Effector CD8-positive, alpha-beta T cell (primary cell): ENCODE measurements at places on chromosomes 2 and 18.

GRCh38 chr2:74834792-74835755, 1.1 kb downstream of the HK2 start:
- peak; percentile 47 for DNase-seq

DNA sequence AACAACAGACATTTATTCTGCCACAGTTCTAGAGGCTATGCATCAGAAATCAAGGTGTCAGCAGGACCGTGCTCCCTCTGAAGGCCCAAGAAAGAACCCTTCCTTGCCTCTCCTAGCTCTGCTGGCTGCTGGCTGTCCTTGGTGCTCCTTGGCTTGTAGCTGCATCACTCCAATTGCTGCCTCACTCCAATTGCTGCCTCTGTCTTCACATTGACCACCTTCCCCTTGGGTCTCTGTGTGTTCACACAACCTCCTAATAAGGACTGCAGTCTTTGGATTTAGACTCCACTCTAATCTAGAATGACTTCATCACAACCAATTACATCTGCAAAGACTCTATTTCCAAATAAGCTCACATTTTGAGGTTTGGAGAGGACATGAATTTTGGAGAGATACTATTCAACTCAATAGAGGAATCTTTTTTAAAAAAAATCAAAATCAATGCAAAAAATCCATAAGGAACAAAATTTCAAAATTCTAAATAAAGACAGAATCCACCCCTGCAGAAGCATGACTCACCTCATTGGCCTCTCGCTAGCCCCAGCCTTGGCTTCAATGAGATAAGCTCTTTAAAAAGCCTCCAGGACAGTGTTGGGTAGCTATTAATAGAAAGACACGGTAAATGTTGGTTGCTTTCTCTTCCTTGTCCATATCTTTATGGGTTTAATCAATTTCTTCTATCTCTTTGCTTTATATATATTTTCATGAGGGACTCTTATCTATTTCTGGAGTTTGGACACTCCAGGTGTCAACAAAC, 267.6 kb upstream of the MGAT5 start:
- DNase-seq: no peak

DNA sequence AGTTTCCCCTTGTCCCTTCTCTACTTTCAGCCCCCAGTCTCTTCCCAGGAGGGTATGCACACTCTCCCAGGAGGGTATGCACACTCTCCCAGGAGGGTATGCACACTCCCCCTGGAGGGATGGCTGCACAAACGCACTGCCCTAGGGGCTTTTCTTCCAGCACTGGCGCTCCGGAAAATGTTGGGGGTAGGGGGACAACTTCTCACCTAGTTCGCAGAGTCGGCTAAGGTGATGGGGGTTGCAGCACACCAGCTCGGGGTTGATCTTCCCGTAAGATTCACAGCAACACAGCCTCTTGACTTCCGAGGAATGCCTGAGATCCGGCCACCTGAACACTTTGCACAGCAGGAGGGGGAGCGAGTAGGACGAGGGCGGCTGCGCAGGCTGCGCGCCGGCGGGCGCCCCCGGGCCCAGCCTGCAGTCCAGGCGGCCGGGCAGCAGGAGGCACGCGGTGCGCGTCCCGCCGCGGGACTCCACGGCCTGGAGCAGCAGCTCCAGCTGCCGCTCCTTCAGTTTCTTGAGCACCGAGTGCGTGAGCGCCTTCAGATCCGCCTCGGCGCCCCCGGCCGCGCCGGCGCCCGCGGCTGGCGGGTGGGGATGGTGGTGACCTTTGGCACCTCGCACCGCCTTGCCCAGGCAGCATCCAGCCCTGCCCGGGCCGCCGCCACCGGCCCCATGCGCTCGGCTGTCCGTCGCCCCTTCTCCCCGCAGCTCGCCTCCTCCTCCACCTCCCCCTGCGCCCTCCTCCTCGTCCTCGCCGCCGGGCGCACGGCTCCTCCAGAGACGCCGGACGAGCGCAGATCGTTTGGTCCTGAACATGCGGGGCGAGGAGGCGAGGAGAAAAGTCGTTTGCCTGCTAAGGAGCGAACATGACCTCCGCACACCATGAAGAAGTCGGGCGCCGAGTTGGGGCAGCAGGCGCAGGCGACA, 894 bp downstream of the SMAD7 start:
- DNase-seq: no peak

- DNase-seq: peak; percentile 47
Measured at GRCh38 chr18:74498712-74499627, 2.8 kb downstream of the CNDP2 start.

DNA sequence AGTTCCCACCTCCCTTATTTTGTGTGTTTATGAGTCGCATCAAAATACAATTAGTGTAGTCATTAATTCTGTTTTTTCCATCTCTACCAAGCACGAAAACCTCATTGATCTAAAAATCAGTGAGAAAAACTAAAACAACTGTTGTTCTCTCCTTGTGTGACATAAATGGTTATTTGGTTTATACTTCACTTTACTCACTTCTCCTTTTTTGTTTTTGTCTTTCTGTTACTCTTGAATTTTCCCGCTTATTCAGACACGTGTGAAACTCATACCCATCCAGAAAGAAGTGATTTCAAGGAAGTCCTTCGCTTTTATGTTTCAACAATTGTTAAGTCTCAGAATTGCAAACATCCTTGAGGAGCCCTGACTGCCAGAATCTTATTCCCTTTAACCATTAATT, 121.6 kb downstream of the EML6 start:
- DNase-seq: no peak

GRCh38 chr2:28415010-28415409, 22.4 kb downstream of the FOSL2 start:
- DNase-seq: no peak

DNA sequence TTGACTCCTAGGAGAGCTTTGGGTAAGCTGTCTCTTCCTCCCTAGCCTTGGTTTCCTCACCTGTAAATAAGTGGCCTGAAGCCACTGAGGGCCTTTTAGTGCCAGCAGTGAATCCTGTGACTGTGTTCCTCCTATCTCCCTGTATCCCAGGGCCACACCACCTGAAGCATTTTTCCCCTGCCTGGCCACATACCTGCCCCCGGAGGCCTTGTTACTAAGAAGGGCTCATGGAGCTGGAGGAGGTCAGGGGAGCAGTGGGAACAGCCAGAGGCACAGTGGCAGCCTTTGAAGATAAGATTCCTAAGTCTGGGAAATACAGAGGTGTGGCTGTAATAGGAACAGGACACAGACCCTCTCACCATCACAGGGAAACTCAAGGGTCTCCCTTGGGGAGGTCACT, 162.4 kb downstream of the SMAD7 start:
- no peak for DNase-seq

DNA sequence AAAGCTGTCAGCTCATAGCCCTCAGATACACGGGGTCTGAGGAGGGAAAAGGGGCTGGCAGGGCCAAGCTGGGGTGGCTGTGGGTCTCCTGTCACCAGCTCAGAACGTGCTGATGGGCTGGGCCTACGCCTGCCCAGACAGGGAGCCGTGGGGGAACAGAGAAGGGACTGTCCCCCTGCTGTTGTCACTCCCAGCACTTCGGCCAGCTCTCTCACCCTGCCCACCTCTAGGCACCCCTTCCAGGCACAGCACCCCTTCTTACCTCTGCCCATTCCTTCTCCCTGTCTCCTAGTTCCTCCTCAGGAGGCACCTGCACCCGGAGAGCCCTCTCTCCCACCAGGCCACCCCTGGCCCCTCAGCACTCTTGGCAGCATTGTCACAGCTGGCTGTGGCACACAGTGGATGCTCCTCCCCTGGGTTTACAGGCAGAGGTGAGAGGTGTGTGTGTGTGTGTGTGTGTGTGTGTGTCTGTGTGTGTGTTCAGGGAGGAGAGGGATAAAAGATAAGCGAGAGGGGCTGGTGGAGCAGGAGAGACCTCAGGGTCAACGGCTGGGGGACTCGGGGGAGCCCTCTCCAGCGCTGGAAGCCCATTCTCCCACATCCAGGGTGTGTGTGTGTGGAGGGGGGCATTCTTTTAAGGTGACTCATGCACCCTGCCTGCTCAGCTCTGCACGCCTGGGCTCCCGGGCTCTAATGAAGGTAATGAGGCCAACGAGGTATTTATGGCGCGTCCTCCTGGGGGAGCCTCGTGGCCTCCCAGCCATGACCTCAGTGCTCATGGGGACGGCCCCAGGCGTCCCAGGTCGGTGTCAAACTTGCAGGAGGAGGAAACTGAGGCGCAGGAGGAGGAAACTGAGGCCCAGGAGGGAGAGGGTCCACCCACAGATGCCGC, 66.1 kb upstream of the SMAD7 start:
- no peak for DNase-seq

DNA sequence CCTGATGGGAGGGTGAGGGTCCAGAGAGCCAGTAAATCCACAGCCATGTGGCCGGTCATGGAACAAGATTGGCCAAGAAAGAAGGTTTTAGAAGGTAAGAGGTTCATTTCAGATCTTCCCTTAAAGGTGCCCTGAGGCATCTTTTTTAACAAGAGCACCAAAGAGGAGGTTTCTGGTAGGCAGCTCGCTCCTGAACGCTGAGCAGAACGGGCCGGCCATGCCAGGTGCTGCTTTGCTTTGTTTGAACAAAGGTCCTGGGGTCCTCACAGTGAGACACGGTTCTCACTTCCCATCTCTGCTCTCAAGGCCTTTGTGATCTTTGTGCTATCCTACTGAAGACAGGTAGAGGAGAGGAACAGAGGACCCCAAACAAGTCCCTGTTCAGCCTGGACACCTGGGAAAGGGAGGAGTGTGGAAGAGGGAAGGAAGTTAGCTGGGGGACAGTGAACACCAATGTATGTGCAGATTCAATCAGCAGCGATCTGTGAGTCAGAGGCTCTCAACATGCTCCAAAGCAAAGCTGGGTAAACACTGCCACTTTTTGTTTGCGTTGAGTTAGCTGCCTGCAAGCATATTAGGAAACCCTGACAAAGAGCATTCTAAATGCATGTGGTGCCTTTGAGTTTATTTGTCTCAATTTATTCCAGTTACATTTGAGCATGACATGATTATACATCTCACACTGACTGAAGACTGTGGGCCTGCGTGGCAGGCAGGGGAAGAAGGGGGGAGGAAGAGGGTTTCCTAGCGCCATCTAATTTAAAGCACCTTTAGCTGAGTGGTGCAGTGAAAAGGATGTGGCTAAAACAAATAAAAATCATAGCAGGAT, 102.4 kb downstream of the ASB1 start:
- no peak for DNase-seq

DNA sequence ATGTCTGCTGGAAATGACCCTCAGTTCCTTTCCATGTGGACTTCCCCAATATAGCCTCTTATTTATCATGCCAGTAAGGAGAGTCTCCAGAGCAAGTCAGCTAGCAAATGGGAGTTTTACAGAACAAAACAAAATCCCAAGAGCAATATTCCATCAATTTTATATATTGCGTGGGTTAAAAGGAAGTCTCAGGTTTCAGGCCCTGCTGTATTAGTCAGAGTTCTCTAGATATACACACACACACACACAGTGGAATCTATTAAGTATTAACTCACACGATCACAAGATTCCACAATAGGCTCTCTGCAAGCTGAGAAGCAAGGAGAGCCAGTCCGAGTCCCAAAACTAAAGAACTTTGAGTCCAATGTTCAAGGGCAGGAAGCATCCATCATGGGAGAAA, 102.8 kb upstream of the MAP2 start:
- DNase-seq: no peak

DNA sequence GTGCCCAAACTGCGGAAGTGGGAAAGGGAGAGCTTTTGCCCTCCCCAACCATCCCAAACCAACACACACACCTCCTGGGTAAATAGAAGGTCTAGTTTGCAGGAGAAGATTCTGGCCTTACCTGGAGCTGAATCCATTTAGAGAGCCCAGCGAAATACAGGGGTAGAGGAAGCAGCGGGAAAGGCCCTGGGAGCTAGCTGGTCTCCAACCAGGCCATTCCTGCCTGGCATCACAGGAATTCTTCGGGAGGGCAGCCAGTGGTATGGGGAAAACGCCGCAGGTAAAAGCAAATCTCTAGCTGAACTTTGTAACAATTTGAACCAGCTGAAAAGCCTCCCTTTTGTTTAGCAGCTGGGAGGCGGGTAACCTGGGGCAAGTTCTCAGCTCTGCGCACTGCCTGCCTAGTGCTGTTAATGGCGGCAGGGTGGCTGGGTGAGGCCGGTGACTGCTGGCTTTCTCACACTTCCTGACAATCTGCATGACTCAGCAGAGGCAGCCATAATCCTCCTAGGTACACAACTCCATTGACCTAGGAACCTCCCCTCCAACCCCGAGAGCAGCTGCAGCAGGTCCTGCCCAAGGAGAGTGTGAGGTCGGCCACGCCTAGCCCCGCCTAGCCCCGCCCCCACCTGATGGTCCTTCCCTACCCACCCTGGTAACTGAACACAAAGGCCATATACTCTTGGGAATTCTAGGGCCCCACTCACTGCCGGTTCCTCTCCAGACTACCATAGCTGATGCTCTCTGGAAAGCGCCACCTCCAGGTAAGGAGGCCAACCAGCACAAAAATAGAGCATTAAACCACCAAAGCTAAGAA, 483.8 kb upstream of the REG3G start:
- no peak for DNase-seq

DNA sequence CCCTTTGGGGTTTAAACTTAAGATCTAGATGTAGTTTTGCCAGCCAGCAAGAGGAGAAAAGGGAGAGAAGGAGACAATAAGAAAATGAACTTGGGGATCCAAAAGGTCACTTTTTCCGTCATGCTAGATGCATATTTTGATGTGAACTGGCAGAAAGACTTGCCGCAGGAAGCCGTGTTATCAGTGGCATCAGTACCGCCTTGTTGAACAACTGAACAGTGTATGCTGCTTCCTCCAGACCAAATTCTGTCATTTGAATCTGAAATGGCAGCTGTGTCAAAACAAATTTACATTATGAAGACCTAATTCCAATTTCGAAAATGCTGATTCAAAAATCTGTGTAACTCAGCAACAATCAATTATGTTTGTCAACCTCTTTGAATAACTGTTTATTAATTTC, 42.1 kb downstream of the TMEM200C start:
- no peak for DNase-seq

- no peak for DNase-seq
Measured at GRCh38 chr2:9299161-9300100, 92.8 kb downstream of the ASAP2 start.

DNA sequence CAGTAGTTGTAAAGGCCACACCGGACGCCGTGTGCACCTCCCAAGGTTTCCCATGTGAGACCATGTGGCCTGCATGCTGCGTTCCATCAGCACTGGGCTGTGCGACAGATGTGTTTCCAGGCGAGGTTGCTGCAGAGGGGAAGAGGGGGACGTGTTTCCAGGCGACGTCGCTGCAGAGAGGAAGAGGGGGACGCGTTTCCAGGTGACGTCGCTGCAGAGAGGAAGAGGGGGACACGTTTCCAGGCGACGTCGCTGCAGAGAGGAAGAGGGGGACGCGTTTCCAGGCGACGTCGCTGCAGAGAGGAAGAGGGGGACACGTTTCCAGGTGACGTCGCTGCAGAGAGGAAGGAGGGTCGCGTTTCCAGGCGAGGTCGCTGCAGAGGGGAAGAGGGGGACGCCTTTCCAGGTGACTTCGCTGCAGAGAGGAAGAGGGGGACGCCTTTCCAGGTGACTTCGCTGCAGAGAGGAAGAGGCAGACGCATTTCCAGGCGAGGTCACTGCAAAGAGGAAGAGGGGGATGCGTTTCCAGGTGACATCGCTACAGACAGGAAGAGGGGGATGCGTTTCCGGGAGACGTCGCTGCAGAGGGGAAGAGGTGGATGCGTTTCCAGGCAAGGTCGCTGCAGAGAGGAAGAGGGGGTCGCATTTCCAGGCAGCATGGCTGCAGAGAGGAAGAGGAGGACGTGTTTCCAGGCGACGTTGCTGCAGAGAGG, 24.5 kb downstream of the NFATC1 start:
- DNase-seq: no peak

GRCh38 chr18:33114749-33115148, 325.8 kb downstream of the CCDC178 start:
- DNase-seq: no peak

- DNase-seq: no peak
Measured at GRCh38 chr2:46821600-46821999, 94.0 kb downstream of the MCFD2 start.

- DNase-seq: no peak
Measured at GRCh38 chr18:22475426-22476100, 57.8 kb upstream of the CTAGE1 start.
